ENCODE measurements at places on chromosomes 1 and 21. TPM values are rescaled to one million over a fixed set of nuclear protein-coding genes. Genes with fewer than 3 reads are reported as not detected.
A peak's percentile ranks its signal among the peaks of the same experiment; 100 is the strongest.

LRRC53 gene
- not detected for polyA plus RNA-seq

CDKN2C gene
- 12.5 TPM for polyA plus RNA-seq

GRHL3 gene
- 0.04 TPM for polyA plus RNA-seq

LRRC52 gene
- polyA plus RNA-seq = not detected

SPRR2A gene
- polyA plus RNA-seq = not detected

FNDC5 gene
- polyA plus RNA-seq = 1.5 TPM

SLC44A5 gene
- polyA plus RNA-seq = 0.09 TPM

SH2D1B gene
- polyA plus RNA-seq = not detected

FMOD gene
- polyA plus RNA-seq = 5.4 TPM

TACSTD2 gene
- 0.07 TPM for polyA plus RNA-seq

NPR1 gene
- polyA plus RNA-seq = 0.02 TPM

CLCA4 gene
- polyA plus RNA-seq = not detected

- no peak for DNase-seq
Measured at GRCh38 chr21:23009360-23009759, 2011.2 kb downstream of the NCAM2 start.

DNA sequence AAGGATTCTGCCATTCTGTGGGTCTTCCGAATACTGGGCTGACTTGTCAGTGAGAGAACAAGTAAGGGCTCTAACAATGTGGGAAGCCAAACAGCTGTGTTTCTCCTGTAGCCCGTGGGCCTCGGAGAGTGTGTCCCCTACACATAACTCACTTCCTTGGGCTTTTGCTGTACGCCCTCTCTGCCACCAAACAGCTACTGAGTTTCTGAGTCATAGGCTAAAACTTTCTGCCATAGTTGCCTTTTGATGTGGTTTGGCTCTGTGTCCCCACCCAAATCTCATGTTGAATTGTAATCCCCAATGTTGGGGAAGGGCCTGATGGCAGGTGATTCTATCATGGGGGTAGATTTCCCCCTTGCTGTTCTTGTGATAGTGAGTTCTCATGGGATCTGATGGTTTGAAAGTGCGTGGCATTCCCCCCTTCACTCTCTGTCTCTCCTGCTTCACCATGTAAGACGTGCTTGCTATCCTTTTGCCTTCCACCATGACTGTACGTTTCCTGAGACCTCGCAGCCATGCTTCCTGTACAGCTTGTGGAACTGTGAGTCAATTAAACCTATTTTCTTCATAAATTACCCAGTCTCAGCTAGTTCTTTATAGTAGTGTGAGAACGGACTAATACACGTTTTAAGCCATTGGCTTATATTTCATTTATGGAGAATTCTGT lies 194.8 kb upstream of the HMCN1 start:
- no peak for DNase-seq

DNA sequence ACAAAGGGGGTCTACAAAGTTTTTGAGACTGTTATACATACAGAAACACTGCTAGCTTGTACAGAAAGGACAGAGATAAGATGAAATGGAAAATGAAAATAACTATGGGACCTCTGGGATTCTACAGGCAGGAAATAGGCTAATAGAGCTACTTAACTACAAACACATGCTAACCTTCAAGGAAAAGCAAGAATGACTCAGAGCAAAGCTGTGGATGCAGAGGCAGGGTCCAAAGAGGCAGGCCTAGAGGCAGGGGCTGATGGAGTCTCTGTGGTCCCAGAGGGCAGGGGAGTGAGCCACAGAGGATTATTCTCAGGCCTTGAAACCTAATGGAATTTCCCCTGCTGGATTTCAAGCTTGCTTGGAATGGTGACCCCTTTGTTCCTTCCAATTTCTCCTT lies 18.7 kb upstream of the GOLT1A start:
- no peak for DNase-seq

DNA sequence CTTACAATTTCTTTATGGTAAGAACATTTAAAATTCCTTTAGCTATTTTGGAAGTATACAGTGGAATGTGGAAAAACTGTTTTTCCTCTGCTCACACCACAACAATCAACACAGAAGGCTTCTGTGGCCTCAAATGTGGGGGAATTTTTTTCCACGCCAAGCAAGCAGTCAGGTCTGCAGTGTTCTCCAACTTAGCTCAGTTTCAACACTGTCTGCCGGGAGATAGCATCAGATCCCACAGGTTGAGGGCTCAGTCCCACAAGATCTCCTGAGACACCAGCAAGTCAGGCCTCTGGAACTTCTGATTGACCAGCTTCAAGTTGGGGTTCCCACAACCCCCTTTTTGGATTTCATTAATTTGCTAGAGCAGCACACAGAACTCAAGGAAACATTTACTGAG lies 50.3 kb downstream of the PTBP2 start:
- no peak for DNase-seq

GRCh38 chr1:205668951-205669340 lies 11.4 kb downstream of the SLC45A3 start:
- DNase-seq = no peak

- DNase-seq = no peak
Measured at GRCh38 chr1:166221316-166221715, 54.5 kb upstream of the FAM78B start.

GRCh38 chr1:205632669-205633169 lies 908 bp upstream of the ELK4 start:
- DNase-seq = no peak

DNA sequence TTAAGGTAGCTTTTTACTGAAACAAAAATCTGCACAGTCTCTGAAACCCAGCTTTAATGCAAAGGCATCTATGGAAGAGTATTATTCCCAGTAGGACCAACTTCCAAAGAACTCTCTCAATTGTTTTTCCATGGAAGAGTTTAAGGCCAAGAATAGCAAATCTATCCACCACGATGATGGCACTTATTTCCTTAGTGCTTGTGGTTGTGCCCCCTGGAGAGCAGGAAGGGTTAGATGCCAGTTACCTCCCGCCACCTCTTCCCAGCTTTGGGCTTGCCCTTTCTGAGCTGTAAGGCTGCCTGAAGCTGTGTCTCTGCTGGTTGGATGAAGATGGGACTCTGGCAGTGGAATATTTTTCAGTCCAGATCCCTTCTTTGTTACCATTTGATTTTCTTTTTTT lies 4.8 kb upstream of the ATP1A1 start:
- no peak for DNase-seq

DNA sequence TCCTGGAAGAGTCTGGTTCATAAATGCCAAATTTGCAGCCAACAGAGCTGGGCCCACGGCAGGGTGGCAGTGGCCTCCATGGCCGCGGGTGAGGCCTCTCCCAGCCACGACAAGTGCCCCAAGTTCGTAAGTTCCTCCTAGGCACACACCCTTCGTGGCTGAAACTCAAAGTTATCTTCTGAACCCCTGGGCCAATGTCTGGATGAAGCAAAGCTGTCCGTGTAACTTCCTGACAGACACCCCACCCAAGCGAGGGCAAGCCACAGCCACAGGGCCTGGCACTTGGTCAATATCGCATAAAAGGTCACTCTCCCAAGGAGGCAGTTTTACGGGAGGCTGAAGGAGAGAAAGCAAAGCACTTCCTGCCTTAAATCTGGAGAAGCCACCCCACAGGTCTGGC lies 27.8 kb upstream of the GPR153 start:
- DNase-seq = no peak

DNA sequence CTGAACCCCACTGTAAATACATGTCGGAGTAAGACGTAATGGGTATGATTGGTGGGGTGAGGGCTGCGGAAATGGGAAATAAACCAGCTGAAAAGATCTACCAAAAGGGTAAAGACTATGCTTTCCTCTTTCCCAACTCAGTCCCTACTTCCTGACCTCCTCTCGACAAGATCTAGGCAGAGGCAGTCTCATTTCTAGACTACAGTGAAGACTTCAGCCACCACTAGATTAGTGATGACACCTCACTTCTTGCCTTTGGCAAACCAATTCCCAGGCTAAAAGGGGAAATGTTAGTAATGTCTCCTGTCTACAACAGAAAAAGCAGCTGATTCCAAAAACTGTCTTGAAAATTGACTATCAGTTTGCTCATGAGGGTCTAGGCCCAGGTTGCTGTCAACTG lies 219.9 kb downstream of the ASTN1 start:
- no peak for DNase-seq

GRCh38 chr1:160724465-160725242 lies 13.0 kb upstream of the CD48 start:
- no peak for DNase-seq

GRCh38 chr1:12438349-12438924 lies 179.6 kb downstream of the DHRS3 start:
- no peak for DNase-seq

GRCh38 chr1:172219966-172220365 lies 200.5 kb upstream of the C1orf105 start:
- peak; percentile 3 for DNase-seq

DNA sequence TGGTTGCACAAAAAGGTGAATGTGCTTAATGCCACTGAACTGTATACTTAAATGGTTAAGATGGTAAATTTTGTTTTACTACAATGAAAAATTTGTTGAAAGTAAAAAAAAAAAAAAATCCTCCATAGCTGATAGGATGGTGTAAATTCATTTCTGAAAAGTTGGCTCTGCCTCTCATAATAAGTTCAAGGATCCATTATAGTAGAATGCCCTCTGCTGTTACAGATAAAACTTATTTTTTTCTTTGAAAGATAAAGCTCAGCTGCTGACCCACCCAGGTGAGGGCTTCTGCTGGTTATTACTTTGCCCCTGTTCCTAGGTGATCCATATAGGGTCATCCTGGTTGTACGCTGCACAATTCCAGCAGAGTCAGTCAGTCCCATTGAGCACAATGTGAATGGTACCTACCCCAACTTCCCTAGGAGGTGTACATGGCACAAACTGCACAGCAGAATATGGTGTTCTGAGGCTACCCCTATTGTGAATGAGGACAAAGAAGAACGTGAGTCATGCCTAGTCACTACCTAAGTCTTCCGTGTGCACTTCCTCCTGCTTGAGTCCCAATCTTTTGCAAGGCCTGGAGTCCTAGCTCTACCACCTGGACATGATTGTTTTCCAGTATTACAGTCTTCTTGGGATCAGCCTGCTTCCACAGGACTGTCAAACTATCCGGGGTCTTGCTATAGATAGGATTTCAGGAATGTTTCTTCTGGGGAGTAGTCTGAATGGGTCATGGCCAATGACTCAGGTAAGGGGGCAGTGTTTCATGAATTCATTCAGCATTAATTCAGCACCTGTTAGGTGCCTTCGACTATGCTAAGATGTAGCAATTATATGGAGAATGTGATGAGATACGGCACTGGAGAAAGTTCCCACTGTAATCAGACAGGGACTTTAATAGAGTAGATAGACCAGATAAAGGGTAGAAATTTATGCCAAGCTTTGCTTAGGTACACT lies 20.8 kb upstream of the CD5L start:
- no peak for DNase-seq

DNA sequence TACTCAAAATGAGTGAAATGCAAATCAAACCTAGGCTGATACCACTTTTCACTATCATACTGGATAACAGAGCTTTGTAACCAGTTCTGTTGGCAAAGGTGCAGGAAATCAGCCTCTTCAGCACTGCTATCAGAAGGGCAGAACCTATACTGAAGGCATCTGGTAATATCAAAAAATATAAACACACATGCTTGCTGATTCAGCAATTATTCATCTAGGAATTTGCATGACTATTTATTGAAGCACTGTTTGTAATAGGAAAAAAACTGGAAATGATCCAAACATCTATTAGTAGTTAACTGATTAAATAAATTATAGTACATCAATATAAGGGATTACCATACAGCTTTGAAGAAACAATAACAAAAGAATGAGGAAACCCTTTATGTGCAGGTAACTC lies 21.4 kb downstream of the ARHGAP29 start:
- DNase-seq = no peak

DNA sequence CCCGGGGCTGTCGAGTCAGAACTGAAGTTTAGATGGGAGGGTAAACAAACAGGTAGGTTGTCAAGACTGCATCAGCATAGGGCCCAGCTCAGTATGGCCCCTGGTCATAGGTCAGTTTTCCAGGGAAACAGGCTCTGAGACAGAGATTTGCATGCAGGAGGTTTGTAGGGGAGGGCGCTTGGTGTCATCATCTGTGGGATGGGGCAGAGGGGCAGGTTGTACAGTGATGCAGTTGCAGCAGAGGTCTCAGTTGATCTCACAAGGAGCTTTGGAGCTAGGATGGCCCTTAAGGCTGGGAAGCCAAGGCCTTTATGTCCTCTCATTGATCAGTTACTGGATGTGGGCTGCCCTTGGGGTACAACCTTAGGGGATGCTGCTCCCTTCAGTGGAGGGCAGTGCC lies 38.5 kb upstream of the KCNA10 start:
- no peak for DNase-seq

DNA sequence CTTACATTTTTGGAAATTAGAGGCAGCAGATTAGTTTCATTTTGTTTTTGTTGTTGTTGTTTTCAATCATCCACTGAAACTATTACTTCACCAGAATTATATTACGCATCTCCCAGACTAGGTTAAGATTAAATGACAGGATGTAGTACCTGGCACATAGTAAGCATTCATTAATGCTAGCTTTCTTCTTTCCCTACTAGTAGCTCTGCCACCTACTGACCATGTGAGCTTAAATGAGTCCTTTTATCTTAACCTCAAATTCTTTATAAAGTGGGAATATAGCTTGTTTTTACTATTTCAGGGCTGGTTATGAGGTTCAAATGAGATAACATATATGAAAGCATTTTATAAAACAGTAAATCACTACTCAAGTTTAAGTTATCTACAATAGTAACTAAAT lies 10.2 kb upstream of the ASPM start:
- DNase-seq = no peak

GRCh38 chr1:59272507-59272906 lies 24.4 kb upstream of the FGGY start:
- no peak for DNase-seq

DNA sequence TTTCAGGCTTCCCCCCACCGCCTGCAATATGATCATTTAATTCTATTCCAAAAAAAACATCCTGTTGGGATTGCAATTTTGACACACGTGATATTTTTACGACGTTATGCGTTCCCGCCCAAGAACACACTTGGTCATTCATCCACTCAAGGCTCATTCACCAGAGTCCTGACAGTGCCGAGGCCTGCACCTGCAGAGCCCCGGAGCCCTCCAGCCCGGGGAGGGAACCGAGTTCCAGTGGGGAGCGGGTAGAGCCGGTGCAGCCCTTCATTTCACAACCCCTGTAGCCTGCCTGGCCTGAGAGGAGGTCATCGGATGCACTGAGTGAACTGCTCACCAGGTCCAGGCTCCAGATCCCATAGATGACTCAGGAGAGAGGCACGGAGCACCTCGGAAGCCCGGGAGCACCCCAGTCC lies 156.0 kb upstream of the BACE2 start:
- no peak for DNase-seq

DNA sequence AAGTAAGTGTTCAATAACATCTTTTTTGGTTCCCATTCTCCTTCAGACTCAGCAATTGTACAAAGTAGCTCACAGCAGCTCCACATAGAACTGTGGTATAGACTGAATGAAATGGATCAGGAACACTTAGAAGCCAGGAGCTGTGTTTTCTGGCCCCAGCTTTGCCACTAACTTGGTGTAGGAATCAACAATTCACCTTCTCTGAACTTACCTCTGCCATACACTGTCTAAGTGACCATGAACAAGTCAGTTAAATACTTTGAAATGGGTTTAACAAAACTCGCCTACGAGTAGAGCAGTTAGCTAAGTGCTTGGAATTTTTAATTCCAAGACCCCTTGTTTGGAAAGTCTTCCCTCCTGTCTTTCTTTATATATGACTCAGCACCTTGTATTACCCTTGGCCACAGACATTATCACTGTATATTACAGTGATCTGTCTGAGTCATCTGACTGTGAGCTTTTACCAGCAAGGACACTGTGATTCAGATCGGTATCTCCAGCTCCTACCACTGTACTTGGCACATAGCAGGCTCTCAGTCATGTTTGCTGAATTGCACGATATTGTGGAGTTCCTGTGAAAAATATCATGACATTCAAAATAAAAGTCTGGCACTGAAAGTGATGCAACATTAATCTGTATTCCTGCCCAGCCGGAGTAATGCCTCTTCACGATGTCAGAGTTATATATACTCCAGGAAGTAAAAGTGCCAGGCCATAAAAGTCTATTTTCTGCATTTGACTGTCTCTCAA lies 101.7 kb upstream of the BEND5 start:
- DNase-seq = no peak

Measured in AG04450 (cell line).